Activated CD4-positive, alpha-beta memory T cell treated with anti-CD3 and anti-CD28 coated beads, Interleukin-2, amount 10 ng/mL, durations not matched to agents 7 days and 5 days (primary cell): ENCODE measurements at places on chromosomes 2 and 18. TPM values are rescaled to one million over a fixed set of nuclear protein-coding genes. Genes with fewer than 3 reads are reported as not detected.

DNA sequence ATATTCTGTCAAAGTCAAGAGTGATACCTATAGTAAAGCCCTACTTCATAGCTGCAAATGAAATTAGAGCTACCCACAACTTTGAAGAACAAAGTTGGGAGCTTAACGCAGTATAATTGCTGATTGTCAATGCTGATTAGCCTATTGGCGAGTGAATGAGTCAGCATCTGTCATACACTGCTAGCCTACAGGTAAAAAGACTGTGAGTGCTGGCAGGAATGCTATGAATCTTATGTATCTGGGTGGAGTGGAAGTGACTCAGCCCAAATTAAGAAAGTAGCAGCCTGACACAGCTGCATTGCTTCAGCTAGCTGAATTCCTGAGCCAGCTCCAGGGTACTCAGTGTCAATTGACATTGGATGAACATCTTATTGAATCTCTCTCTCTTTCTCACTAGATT lies 179.4 kb upstream of the DCC start:
- H3K27ac ChIP-seq: no peak overlapping the region
- no peak for DNase-seq
- H3K27me3 ChIP-seq: no peaks in the 10 kb centered on the region
- H3K4me1 ChIP-seq: no peaks in the 10 kb centered on the region

SALL3 gene
- not detected for total RNA-seq

SULT1C4 gene
- not detected for total RNA-seq

GRCh38 chr2:16282511-16282910 lies 342.2 kb downstream of the MYCN start:
- no peaks in the 10 kb centered on the region for H3K4me1 ChIP-seq
- DNase-seq: no peak
- H3K4me3 ChIP-seq: no peak overlapping the region
- H3K27me3 ChIP-seq: no peaks in the 10 kb centered on the region
- no peak overlapping the region for H3K27ac ChIP-seq
- no peaks in the 10 kb centered on the region for H3K36me3 ChIP-seq

DNA sequence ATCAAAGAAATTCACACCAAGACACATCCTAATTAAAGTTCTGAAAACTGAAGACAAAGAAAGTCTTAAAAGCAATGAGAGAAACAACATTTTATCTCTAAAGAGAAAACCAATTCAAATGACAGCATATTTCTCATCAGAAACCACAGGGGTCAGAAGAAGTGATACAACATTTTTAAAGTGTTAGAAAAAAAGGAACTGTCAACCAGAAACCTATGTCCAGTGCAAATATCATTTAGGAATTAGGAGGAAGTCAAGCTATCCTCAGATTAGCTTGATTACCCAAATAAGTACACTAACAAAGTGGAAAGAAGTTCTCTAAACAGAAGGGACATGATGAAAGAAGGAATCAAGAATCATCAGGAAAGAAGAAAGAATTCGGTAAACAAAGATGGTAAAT lies 59.5 kb upstream of the BCL2L11 start:
- peaks cover 7% of the 10 kb centered on the region for H3K4me1 ChIP-seq
- peaks cover 5% of the 10 kb centered on the region for H3K36me3 ChIP-seq
- DNase-seq: no peak
- H3K27ac ChIP-seq: no peak overlapping the region
- peaks cover 35% of the 10 kb centered on the region for H3K27me3 ChIP-seq
- H3K4me3 ChIP-seq: no peak overlapping the region

DNA sequence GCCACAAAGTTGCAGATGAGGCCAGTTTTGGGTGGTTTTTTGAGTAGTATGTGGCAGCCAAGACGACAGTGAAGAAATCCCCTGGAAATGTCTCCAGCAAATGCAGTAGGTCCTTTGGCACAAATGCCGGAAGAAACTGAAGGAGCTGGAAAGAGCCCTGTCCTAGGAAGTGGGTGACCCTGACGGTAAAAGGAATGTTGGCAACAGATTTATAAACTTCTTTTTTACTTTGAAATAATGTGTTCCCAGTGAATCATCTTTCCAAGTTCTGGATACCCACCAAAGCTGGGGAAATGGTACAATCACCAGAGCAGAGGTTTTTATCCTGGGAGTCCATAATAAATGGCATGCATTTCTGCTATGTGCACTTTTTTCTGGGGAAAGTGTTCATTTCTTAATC lies 112.9 kb downstream of the CSRNP3 start:
- H3K4me1 ChIP-seq: no peaks in the 10 kb centered on the region
- H3K27ac ChIP-seq: no peak overlapping the region
- DNase-seq: no peak
- H3K36me3 ChIP-seq: no peaks in the 10 kb centered on the region
- no peaks in the 10 kb centered on the region for H3K27me3 ChIP-seq

GRCh38 chr2:188974164-188974563 lies at the start of gene COL3A1:
TSS of gene COL3A1 (plus strand) at chr2:188974373. CDS start at chr2:188974490, 117 bp downstream.
- DNase-seq: no peak
- no peaks in the 10 kb centered on the region for H3K27me3 ChIP-seq
- no peaks in the 10 kb centered on the region for H3K36me3 ChIP-seq
- H3K27ac ChIP-seq: no peak within 1 kb of the TSS
- no peak within 1 kb of the TSS for H3K4me3 ChIP-seq
- peaks cover 7% of the 10 kb centered on the region for H3K4me1 ChIP-seq

GALNT14 gene
- not detected for total RNA-seq

DNA sequence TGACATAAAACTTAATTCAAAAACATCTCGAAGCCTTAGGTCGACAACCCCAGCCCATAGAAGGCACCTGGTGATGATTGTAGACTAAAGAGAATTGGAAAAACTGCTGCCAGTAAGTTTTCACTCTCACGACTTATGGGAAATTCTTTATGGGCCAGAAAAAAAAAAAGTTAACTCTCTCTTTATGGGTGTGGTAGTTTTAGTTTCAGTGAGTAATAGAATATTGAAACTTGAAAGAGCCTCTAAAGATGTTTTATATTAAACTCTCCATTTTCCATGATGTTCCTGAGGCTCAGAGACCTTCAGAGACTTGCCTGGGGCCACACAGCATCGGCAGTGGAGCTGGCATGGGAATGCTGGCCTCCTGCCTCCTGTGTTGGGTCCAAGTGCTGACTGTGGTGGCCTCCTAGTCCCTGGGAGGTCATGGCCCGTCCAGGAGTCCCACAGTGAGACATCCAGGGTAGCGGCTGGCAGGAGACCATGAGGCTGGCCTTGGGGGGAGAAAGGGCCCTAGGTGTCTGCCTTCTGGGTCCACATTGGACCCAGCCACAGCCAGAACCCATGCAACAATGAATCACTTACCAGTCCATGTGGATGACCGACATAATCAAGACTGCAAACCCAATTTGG lies 158.9 kb downstream of the SEPTIN10 start:
- H3K27ac ChIP-seq: no peak overlapping the region
- H3K4me1 ChIP-seq: peaks cover 5% of the 10 kb centered on the region
- no peak overlapping the region for H3K4me3 ChIP-seq
- peaks cover 21% of the 10 kb centered on the region for H3K27me3 ChIP-seq
- no peak for DNase-seq
- H3K36me3 ChIP-seq: no peaks in the 10 kb centered on the region

ALPI gene
- total RNA-seq: not detected

RABL2A gene
- total RNA-seq: 14.1 TPM

- DNase-seq: no peak
- no peaks in the 10 kb centered on the region for H3K4me1 ChIP-seq
- H3K27me3 ChIP-seq: peaks cover 24% of the 10 kb centered on the region
- no peak overlapping the region for H3K27ac ChIP-seq
- no peaks in the 10 kb centered on the region for H3K36me3 ChIP-seq
These were observed 31.2 kb upstream of the MAL start for GRCh38 chr2:94994063-94994913.

LRPPRC gene
- 62.1 TPM for total RNA-seq
